ENCODE measurements at places on chromosomes 3 and 15. TPM values are rescaled to one million over a fixed set of nuclear protein-coding genes. Genes with fewer than 3 reads are reported as not detected.

DNA sequence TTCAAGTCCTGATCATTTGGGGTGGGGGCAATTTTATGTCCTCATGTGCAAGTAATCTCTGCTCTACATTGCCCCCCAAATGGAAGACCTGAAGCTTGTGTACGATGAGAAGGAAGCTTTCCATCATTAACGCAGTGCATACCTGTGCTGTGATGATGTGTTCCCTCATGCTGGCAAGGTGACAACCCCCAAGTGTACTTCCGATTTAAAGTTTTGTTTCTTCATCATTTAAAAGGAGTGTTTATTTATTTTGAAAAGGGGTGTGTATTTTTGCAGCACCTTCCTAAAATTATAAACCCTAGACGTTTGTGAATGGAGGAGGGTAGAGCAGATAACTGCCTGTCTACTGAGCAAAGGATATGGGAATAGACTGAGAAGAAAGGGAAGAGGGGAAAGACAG is 45.3 kb downstream of the C2CD4A start:
- H3K27me3 ChIP-seq, result no peaks in the 10 kb centered on the region
- H3K4me3 ChIP-seq, result no peak overlapping the region

- peak overlapping the region; percentile 54 for H3K27ac ChIP-seq
- H3K4me1 ChIP-seq, result peaks cover 92% of the 10 kb centered on the region
- H3K27me3 ChIP-seq, result peaks cover 53% of the 10 kb centered on the region
Measured at GRCh38 chr15:40932156-40932555, 3.0 kb downstream of the DLL4 start.

DNA sequence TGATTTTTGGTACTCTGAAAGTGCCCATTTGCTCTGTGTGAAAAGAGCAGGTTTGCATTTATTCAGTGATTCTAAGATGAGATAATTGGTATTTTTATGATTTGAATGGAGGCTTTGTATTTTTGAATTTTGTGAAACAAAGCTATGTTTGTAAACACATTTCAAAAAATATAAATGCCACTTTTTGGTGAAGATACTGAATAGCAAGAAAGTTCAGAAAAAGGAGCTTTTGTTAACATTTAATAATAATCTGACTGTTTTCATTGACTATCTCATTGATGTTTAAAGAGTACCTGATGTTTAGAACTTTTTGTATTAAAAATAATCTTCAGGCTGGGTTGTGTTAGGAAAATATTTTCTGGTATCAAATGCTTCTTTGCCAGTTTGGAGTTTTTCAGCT is 23.7 kb downstream of the TCF12 start:
- no peak for DNase-seq
- H3K36me3 ChIP-seq, result no peaks in the 10 kb centered on the region
- no peaks in the 10 kb centered on the region for H3K27me3 ChIP-seq
- no peak overlapping the region for H3K4me3 ChIP-seq
- H3K27ac ChIP-seq, result no peak overlapping the region
- peaks cover 27% of the 10 kb centered on the region for H3K4me1 ChIP-seq

DNA sequence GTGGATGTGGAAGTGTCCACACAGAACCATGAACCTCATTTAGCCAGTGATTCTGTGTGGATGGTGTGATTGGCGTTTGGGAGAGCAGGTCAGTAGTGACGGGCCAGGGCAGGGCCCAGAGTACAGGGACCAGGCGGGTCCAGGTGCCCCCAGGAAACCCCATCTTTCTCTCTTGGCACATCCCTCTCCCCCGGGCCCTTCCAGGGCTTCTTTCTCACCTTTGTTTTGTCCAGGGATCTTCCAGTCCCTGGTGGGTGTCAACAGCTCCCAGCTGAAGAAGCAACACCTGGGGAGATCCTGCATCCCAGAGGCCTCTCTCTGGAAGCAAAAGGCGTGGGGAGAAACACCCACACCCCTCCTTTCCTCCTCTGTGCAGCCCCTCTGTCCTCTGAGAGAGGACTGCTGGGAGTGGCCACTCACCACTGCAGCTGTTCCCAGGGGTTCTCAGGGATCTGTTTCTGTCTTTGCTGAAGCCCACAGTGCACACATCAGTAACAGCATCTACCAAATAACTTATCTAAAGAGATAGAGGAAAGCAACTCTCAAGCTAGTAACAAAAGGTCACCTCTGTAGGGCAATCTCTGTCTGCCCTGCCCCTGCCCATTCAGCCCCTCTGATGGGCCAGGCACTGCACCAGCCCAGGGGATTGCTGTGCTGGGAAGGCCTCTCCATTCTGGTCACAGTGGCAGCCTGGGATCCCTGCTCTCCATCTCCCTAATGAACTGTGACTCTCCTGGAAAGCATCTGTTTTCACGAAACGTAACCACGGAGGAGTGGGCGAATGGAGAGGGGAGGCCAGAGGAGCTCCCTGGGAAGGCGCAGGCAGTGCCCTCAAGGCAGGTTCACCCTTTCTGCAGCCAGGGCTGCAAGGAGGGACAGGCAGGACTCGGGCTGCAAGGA is 98.3 kb upstream of the ALDH1A3 start:
- H3K4me3 ChIP-seq, result no peak overlapping the region
- H3K27ac ChIP-seq, result no peak overlapping the region
- no peaks in the 10 kb centered on the region for H3K36me3 ChIP-seq

- H3K4me1 ChIP-seq, result no peaks in the 10 kb centered on the region
- H3K27me3 ChIP-seq, result no peaks in the 10 kb centered on the region
- H3K27ac ChIP-seq, result no peak overlapping the region
- H3K36me3 ChIP-seq, result no peaks in the 10 kb centered on the region
Measured at GRCh38 chr3:95434491-95434890, 1371.6 kb downstream of the NSUN3 start.

GRCh38 chr3:113263778-113264177 is 52.4 kb downstream of the BOC start:
- DNase-seq, result no peak
- peaks cover 6% of the 10 kb centered on the region for H3K36me3 ChIP-seq
- no peak overlapping the region for H3K4me3 ChIP-seq
- H3K27ac ChIP-seq, result no peak overlapping the region
- H3K27me3 ChIP-seq, result peaks cover 19% of the 10 kb centered on the region

GRCh38 chr3:54165865-54166264 is 43.5 kb downstream of the CACNA2D3 start:
- H3K36me3 ChIP-seq, result no peaks in the 10 kb centered on the region
- H3K27ac ChIP-seq, result no peak overlapping the region
- no peaks in the 10 kb centered on the region for H3K4me1 ChIP-seq

- no peaks in the 10 kb centered on the region for H3K36me3 ChIP-seq
- no peak overlapping the region for H3K4me3 ChIP-seq
- no peak for DNase-seq
- H3K27ac ChIP-seq, result no peak overlapping the region
- H3K27me3 ChIP-seq, result no peaks in the 10 kb centered on the region
Measured at GRCh38 chr3:142021127-142021526, 128.2 kb downstream of the TFDP2 start.

- H3K27ac ChIP-seq, result no peak overlapping the region
- H3K27me3 ChIP-seq, result no peaks in the 10 kb centered on the region
- no peaks in the 10 kb centered on the region for H3K36me3 ChIP-seq
- H3K4me1 ChIP-seq, result no peaks in the 10 kb centered on the region
Measured at GRCh38 chr15:21260966-21261395, 179.3 kb downstream of the POTEB3 start.

DNA sequence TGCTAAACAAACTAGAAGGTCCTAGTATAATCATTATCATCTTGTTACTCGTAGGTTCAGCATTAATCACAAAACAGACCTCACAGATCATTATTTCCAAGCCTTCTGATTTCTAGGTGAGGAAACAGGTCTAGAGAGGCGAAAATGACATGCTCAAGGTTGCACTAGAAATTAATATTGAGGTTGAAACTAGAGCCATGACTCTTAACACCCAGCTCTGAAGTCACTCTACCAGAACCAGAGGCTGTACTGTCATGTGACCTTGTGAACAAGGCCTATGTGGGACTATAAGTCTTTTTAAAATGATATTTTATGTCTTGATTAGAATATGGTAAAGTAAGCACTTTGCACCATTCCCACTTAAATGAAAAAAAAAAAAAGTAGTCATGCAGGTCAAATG is 23.8 kb upstream of the FGF12 start:
- DNase-seq, result no peak
- no peak overlapping the region for H3K4me3 ChIP-seq
- no peaks in the 10 kb centered on the region for H3K27me3 ChIP-seq
- peak overlapping the region; percentile 3 for H3K27ac ChIP-seq

GRCh38 chr3:43505351-43505750 is 116.5 kb downstream of the ANO10 start:
- H3K36me3 ChIP-seq, result no peaks in the 10 kb centered on the region
- no peak overlapping the region for H3K4me3 ChIP-seq
- no peaks in the 10 kb centered on the region for H3K27me3 ChIP-seq
- H3K27ac ChIP-seq, result no peak overlapping the region
- peaks cover 21% of the 10 kb centered on the region for H3K4me1 ChIP-seq

DNA sequence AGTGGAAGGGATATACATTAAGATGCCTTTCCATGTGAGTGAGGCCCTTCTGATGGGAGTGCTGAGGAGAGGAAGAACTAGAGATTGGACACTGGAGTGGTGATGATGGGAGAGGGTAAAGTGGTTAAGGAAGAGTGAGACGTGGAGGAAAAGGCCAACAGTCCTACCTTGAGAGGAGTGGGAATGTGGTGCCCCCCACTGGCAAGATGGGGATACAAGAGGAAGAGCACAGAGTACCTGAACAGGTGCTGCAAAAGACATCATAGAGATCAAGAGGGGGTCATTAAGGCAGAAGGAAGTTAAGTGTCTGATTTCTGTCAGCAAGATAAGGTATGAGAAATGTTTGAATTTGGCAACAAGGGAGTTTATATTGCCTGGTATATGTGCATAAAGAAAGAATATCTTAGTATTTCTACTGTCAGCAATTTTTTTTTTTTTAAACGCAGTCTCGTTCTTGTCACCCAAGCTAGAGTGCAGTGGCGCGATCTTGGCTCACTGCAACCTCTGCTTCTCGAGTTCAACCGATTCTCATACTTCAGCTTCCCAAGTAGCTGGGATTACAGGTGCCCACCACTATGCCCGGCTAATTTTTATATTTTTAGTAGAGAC is 34.0 kb downstream of the ARIH2 start:
- H3K27ac ChIP-seq, result no peak overlapping the region
- H3K4me3 ChIP-seq, result no peak overlapping the region
- H3K27me3 ChIP-seq, result no peaks in the 10 kb centered on the region
- no peaks in the 10 kb centered on the region for H3K4me1 ChIP-seq
- DNase-seq, result no peak

DNA sequence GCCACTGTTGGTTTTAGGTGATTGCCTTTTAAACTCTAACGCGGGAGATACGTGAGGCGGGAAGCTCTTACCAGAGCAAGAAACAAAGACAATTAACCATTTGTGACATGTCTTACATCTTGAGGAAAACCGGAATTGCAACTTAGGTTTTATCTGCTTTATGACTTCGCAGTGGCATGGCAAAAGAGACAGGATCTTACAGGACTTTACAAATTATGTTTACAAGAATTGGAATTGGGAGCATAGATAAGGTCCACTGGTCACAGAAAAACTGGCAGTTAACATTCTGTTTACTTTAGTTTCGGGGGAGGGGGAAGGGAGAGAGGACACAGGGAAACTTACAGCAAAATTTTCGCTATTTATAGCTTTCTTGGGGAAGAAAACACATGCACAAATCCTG is 1119.6 kb downstream of the ZPLD1 start:
- H3K4me1 ChIP-seq, result no peaks in the 10 kb centered on the region
- H3K27ac ChIP-seq, result no peak overlapping the region
- H3K36me3 ChIP-seq, result no peaks in the 10 kb centered on the region
- no peak for DNase-seq

GRCh38 chr15:101070502-101071273 is 151.5 kb downstream of the LRRK1 start:
- H3K4me1 ChIP-seq, result peaks cover 4% of the 10 kb centered on the region
- no peak overlapping the region for H3K4me3 ChIP-seq

DNA sequence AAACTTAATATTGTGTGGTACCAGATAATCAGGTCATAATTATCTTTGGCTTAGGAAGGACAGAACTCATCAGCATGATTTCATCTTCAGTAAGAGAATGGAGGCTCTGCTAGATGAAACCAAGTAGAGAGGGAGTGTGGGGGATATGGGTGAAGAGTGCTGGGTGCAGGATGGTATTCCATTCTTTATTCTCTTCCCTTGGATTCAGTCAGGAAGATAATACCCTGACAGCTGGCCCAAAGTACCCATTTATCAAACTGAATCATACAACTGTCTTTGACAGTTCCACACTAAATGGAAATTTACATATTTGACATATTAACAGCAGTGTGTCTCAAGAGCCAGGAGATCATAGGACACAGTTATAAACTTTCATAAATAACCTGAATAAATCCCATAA is 44.7 kb downstream of the GOLIM4 start:
- no peaks in the 10 kb centered on the region for H3K4me1 ChIP-seq
- no peaks in the 10 kb centered on the region for H3K36me3 ChIP-seq
- H3K27me3 ChIP-seq, result no peaks in the 10 kb centered on the region
- H3K27ac ChIP-seq, result no peak overlapping the region
- H3K4me3 ChIP-seq, result no peak overlapping the region

DNA sequence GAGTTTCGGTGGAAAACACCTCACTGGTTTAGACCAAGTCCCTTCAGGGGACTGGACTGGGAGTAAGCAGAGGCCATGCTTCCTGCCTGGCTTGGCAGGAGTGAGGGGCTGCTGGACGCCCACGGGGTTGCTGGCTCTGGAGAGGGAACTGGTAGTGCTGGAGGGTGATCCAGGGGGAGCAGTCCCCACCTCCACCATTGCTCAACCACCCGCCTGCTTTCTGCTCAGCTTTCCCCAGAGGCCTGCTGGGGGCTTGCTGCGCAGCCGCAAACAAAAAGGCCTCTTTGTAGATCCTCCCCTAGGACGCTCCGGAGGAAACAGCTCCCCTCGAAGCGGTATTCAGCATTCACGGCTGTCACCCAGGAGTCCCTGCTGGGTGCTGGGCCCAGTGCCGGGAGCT is 33.5 kb downstream of the EBLN2 start:
- DNase-seq, result no peak
- H3K4me1 ChIP-seq, result peaks cover 11% of the 10 kb centered on the region
- H3K36me3 ChIP-seq, result no peaks in the 10 kb centered on the region
- no peak overlapping the region for H3K4me3 ChIP-seq
- H3K27ac ChIP-seq, result no peak overlapping the region
- no peaks in the 10 kb centered on the region for H3K27me3 ChIP-seq

- no peak for DNase-seq
- no peak overlapping the region for H3K4me3 ChIP-seq
- H3K27me3 ChIP-seq, result no peaks in the 10 kb centered on the region
- no peak overlapping the region for H3K27ac ChIP-seq
- peaks cover 7% of the 10 kb centered on the region for H3K4me1 ChIP-seq
Measured at GRCh38 chr3:38101811-38102443, 35.0 kb downstream of the ACAA1 start.

GRCh38 chr3:54549607-54550220 is 378.1 kb downstream of the LRTM1 start:
- no peak overlapping the region for H3K27ac ChIP-seq
- no peak for DNase-seq
- no peaks in the 10 kb centered on the region for H3K36me3 ChIP-seq
- no peak overlapping the region for H3K4me3 ChIP-seq

Gene SLC22A14
- not detected for total RNA-seq

Gene LTF
- total RNA-seq, result 60.5 TPM

Gene PSMD2
- total RNA-seq, result 133 TPM

Gene APOD
- total RNA-seq, result 6.8 TPM

Gene ISLR2
- 3.0 TPM for total RNA-seq

Gene CORO2B
- total RNA-seq, result 3.6 TPM

Gene DHX36
- 63.6 TPM for total RNA-seq

Gene TM4SF18
- total RNA-seq, result 58.6 TPM

Gene CCR4
- 9.4 TPM for total RNA-seq

Gene EIF4E3
- 52.3 TPM for total RNA-seq

Gene THSD4
- 4.3 TPM for total RNA-seq

Gene IL5RA
- total RNA-seq, result 1.9 TPM

Data from spleen (tissue), 13 donors.